ENCODE measurements at places on chromosomes 4 and X.

GRCh38 chr4:119730671-119730950 lies 102.0 kb upstream of the PDE5A start:
- no peak for DNase-seq

- DNase-seq: no peak
Measured at GRCh38 chr4:137576446-137576845, 44.2 kb upstream of the PCDH18 start.

GRCh38 chr4:56665781-56666180 lies 15.3 kb downstream of the HOPX start:
- no peak for DNase-seq

DNA sequence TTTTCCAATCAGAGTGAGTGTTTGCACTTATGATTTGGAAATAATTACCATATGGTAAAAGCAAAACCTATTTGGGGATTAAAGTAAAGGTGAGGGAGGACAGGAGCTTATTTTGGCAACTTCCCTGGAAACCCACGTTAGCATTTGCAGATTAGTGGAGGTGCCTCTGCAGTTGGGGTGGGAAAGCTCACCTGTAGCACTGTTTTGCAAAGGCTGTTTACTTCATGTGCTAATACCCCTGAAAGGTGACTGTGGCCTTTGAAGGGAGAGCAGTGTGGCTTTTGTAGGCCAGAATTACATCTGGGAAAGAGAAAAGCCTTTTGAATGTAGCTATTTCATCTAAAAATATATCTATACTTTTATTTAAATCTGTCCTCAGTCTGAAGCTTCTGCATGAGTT lies 9.4 kb downstream of the SUPT20HL1 start:
- no peak for DNase-seq

DNA sequence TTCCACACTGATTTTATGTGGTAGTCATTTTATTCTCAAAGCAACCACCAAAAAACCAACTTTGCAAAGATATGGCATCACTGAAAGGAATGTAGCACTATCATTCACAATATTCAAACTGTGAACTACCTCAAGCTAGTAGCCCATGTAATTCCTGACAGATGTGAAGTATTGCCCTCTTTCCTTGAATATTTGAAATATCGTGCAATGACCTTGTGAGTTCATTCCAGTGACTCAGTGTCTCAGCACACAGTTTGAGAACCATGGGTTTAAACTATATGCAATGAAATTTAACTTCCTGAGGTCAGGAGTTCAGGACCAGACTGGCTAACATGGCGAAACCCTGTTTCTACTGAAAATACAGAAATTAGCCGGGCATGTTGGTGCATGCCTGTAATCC lies 20.9 kb upstream of the IQCM start:
- no peak for DNase-seq

DNA sequence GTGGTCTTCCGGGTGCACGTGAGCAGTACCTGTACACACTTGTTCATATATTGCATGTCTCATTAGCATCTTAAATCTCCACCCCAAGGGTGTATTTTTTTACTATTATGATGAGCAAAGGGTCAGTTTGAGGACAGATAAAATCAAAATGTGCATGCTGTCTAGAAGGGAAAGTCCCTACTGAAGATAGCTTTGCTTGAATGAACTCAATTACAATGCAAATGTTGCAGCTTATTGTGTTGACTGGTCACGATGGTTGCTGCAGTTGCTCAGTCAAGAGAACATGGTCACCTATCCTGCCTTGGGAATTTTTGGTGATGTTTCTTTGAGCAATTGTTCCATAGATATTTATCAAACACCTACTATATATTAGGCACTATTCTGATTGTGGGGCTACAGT lies 103.8 kb upstream of the MID1IP1 start:
- DNase-seq: no peak

DNA sequence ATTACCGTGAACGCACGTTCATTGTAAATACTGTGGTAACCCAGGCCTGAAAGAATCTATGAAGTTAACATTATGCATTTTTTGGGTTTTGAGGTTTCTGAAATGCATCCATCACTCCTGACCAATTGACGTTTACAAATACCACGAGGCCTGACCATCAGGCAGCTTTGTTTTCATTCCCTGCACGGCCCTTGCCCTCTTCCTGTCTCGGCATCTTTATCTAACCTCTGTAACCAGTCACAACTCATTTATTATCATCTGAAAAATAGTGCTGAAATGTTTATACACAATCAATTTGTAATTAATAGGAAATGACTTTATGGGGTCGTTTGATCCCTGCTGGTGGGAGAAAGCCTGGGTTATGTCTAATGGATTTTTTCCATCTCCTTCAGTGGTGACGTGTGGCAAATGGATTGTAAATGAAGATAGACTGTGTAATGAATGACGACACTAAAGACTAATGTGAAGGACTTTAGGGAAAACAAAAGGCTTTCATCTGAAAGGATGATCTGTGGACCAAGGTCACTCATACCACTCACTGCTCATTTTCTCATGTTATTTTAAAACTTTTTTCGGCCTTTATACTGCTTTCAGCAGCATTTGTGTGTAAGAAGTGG lies 102.7 kb upstream of the SORBS2 start:
- no peak for DNase-seq

DNA sequence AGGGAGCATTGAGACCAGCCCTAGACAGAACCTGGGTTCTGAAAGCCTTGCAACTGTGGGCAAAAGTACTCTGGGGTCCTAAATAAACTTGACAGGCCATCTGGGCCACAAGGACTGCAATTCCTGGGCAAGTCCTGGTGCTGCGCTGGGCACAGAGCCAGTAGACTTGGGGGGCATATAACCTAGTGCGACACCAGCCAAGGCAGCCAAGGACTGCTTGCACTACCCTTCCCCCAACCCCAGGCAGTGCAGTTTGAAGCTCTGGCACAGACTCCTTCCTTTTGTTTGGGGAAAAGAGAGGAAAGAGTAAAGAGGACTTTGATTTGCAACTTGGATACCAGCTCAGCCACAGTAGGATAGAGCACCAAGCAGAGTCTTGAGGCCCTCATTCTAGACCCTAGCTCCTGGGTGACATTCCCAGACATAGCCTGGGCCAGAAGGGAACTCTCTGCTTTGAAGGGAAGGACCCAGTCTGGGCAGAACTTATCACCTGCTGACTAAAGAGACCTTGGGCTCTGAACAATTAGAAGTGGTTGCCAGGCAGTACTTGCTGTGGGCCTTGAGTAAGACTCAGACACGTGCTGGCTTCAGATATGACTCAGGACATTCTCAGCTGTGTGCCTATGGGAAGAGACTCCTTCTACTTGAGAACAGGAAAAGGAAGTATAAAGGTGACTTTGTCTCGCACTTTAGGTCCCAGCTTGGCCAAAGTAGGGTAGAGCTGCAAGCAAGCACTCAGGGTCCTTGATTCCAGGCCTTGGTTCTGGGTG lies 522.8 kb downstream of the GLUD2 start:
- DNase-seq: no peak

GRCh38 chr4:42048394-42048793 lies 58.1 kb downstream of the SLC30A9 start:
- DNase-seq: no peak

- no peak for DNase-seq
Measured at GRCh38 chrX:8663325-8663724, 68.6 kb downstream of the ANOS1 start.

DNA sequence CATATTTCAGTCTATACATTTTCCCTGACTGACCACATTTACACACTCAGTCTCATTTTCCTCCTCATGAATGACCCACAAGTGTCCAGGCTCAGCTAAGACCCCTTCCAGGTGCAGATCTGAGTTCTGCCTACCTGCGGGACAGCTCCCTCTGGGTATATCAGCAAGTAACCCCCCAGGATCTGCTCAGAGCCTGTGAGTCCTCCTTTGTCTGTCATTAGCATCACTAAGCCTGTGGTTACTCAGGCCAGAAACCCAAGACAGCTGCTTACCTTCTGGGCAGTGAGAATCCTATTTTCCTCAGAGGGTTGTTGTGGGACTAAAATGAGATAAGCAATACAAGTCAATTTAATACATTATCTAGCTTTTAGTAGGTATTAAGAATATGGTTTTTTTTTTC lies 487.6 kb upstream of the BOD1L1 start:
- no peak for DNase-seq

DNA sequence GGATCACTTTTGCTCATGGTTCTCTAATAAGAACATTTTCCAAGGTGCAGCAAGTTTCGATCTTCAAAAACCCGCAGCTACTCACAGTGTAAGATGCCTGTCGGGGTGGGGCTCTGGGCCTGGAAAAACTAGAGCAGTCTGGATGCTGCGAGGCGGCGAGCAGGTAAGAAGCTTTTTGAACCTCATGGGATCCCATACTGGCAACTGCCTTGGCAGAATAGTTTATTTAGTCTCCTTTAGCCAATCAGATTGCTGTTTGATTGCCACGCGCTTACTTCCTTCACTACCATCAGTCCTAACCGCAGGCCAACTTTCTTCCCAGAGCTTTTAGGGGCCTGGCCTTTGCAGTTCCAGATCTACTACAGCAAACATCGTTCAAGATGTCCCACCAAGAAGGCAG lies 61.3 kb upstream of the MAGEB10 start:
- DNase-seq: no peak

DNA sequence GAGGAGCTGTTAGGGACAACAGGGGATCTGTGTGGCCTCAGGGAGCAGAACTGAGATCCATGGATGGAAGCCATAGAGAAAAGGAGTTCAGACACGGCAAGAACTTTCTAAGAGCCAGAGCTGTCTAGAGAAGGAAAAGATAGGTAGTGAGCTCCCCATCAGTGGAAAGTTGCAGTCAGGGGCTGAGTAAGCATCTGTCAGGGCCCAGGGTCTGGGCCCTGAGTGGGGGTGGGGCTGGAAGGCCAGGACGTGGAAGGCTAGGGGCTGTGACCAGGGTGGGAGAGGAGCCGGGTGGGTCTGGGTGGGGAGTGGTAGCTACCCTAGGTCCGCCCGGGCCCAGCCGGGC lies 324 bp upstream of the MSN start:
- no peak for DNase-seq

DNA sequence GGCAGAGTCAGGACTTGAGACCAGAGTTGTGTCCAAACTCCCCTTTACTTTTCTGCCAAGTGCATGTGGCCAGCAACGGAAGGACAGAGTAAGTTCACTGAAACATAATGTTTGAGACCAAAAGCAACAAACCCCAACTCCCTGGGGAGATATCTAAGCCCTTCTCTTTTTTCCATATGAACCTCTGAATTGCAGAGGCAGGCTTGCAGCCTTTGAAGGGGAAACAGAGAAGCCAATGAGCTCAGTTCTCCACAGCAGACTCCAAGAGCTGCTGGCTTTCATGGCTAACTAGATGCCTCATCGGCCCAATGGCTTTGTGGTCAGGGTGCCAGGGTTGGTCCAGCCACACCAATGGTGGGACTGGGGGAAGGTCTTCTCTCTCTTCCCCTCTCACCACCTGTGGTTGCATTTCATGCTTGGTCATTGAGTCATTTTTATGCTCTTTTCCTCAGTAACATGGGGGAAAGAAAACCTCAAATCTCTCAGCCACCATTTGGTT lies 34.0 kb downstream of the STARD8 start:
- DNase-seq: no peak

- DNase-seq: no peak
Measured at GRCh38 chr4:70712150-70712549, 9.6 kb upstream of the RUFY3 start.

DNA sequence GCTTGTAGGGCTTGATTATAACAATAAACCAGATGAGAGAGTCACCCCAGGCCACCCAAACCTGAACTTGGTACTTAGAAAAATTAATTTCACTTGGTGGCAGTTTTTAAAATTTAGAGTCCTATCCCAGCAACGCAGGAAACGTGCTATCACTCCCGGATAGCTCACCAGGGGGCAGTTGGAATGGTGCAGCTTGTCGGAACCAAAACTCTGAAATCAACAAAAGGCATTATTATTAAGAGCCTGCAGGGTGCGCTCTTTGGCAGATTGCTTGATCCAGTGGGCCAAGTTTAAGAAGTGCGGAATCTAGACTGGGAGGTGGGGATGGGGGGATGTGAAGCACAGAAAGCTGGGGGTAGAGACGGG lies 2.4 kb downstream of the FRAS1 start:
- DNase-seq: peak; percentile 85

- DNase-seq: no peak
Measured at GRCh38 chr4:122034619-122035018, 82.8 kb upstream of the TRPC3 start.

DNA sequence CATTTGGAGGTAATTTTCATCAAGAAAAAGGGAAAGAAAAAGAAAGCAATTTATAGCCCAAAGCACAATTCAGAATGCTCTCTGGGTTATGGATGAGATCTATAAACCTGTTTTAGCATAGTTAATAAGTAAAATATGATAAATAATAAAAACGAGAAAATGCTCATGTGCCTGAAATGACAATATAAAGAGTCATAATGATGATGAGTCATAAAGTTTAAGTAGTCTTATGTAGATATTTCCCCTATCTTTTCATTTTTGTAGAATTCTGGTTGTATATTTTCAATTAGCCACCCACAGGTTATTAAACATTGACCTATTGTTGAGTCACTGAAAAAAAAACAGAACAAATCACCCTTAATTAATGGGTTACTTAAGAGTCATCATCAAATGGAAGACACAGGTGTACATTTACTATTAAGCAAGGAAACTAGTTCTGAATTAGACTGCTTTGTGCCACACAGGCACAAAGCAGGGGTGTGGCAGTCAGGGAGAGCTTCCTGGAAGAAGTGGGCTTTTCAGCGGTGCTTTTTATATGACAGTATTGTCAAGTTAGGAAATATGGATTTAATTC lies 29.3 kb downstream of the BEND4 start:
- DNase-seq: no peak

- DNase-seq: no peak
Measured at GRCh38 chr4:111693758-111694157, 451.5 kb upstream of the FAM241A start.

- peak; percentile 6 for DNase-seq
Measured at GRCh38 chrX:133789829-133790228, 195.6 kb downstream of the GPC3 start.

DNA sequence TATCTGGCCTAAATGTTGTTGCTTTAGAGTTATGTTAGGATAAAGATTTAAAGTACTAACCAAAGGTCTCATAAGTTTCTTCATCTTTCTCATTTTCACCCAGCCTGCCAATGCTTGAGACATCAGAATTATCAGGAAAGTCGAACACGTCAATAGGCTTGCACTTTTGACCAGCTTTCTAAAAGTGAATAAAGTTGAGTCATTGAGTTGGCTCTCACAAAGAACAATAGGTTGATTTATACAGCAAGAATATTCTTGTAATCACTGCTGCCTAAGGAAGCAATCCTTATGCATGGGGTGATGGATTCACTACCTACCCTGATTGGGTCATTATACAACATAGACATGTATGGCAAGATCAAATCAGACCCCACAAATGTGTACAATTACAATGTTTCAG lies 5.0 kb downstream of the CENPU start:
- no peak for DNase-seq
